A172 (cell line): ENCODE measurements at places on chromosomes 7 and 10.

DNA sequence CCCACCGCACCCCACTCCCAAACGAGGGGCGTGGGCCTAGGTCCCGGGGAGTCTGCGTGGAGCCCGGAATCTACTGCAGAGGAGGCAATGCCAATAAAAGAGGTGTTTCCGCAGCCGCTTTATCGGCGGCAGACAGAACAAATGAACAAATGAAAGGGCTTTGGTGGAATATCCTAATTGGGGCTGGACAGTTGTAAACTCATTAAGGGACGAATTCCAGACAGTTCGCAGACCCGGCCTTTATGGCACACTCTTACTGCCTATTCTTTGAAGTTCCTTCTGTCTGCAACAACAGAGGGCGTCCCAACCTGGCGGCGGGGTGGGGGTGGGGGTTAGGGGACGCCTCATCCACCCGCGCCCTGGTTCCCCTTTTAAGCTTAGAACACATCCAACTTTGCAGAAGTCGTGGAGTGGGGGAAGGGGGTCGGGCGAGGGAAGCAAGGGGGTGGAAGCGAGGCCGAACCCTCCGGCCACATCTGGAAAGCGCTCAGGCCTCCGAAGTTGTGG, 4.1 kb downstream of the HOXA9 start:
- peak; percentile 48 for DNase-seq

DNA sequence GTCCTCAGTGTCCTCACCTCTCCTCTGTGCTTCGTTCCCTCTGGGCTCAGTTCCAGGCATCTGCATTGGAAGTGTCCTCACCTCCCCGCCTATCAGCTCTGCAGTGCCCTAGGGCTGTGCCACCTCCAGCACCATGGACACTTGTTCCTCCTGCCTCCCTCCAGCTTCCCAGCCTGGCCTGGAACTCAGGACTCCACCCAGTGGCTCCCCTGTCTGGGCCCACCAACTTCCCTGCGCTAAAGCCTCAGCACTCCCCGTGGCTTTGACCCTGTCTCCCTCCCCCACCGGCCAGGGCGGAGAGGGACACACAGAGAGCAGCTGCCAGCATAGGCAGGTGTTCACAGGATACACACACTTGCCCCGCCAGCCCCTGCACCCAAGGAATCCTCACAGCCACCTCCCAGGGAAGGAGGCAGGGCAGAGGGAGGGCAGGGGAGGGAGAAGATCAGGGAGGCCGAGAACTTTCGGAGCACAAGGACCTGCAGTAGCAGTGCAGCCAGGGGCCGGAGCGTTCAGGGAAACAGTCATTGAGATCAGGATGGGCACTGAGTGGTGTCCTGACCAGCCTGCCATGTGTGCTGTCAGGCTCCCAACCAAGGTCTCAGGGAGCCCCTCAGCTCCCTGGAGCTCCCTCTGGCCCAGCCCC, 31.3 kb downstream of the ANXA8 start:
- no peak for DNase-seq

DNA sequence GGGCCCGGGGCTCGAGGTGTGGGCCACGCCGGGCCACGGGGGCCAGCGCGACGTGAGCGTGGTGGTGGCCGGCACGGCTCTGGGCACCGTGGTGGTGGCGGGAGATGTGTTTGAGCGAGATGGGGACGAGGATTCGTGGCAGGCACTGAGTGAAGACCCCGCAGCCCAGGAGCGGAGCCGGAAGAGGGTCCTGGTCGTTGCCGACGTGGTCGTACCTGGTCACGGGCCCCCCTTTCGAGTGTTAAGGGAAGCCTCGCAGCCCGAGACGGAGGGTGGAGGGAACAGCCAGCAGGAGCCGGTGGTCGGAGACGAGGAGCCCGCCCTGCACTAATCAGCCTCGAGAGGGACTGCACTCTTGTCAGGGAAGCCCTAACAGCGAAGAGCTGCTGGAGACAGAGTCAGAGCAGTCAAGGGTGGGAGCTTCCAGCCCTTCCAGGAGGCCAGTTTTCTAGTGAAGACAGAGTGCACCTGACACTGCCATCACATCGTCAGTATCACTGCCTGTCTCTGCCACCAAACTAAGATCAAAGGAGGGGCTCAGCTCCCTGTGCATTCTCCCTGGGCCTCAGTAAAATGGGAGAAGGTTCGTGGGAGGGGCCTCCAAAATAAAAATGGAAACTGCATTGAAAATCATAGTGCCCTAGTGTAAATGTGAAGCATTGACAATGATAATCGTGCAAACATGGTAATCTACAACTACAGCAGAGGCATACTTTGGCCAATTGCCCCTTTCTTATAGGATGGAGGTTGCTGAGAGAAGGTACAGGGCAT, 1.3 kb downstream of the MBLAC1 start:
- DNase-seq, result no peak

- DNase-seq, result no peak
Measured at GRCh38 chr10:49569031-49569631, 30.2 kb upstream of the ERCC6 start.

GRCh38 chr7:101717628-101718357, 88.7 kb upstream of the MYL10 start:
- DNase-seq, result peak; percentile 91

DNA sequence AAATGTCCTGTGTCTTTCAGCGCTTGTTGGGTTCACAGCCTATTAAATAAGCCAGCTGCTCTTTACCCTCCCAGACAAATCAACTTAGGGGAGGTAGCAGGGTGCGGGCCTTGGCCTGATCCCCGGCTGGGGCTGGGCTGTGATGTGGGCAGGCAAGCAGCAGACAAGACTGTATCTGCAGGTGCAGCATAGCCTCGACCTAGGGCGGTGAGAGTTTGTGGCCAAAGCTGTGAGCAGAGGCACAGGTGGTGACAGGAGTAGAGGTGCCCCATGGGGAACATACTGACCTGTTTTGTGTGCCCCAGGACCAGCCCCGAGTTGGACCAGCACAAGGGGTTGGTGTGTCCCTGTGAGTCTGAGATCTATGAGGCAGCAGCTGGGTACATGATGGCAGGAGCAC, 885.4 kb downstream of the ZNF37A start:
- no peak for DNase-seq

- DNase-seq, result no peak
Measured at GRCh38 chr10:71473671-71474599, 77.2 kb downstream of the CDH23 start.

DNA sequence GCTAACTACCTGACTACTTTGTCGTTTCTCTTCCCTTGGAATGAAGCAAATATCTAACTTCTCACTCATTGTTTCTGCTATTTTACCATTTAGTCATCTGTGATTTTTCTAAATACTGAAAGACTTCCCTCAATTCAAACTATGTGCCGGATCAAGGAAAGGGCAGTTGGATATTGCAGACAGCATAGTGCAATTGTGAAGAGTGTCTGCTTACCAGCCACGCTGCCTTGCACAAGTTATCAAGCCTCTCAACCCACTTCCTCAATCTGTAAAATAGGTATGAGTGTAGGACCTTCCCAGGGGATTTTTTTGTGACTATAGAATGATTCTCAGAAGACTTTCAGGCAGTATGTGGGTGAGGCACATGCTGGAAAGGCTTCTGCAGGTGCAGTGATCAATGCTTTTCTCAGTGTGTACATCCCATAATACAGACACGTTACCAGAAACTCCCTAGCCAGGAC, 54.3 kb downstream of the EGFR start:
- peak; percentile 78 for DNase-seq

GRCh38 chr10:116740971-116741370, 1.4 kb downstream of the HSPA12A start:
- no peak for DNase-seq

GRCh38 chr10:118383063-118383689, 41.1 kb upstream of the FAM204A start:
- no peak for DNase-seq

DNA sequence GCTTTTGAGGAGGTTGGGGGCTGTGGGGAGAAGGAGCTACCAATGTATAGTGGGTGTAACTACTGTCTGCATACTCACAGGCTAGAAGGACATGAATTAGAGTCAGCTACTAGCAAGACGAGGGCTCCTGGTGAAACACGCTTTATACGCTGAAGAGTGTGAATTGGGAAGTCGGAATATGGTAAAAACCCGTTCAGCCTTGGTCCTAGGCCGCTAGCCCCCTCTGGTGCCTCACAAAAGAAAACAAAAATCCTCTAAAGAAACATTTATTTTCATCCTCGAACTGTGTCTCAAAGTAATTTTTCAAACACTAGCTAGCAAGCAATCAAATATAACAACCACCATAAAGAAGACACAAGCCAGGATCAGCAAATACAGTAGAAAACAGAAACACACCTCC, 338.1 kb upstream of the SEMA3C start:
- peak; percentile 26 for DNase-seq
